ENCODE measurements at places on chromosomes 16 and 17.

DNA sequence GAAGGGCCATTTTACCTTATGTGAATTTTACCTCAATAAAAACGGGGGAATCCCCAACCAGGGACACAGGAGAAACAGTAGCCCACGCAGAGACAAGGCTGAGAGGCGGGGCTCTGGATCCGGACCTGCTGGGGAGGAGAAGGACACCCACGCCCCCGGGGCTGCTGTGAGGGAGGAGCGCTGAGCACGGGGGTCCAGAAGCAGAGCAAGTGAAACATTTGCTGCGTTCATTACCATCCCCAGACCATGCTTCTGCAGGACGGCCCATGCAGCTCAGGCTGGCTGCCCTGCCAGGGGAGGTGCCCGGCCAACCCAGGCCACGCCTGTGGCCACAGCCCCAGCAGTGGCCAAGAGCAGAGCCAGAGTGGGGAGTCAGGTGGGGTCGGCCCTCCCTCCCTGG lies 50.0 kb downstream of the KCNJ18 start:
- H3K27me3 ChIP-seq, result peaks cover 2% of the 10 kb centered on the region
- no peaks in the 10 kb centered on the region for H3K4me1 ChIP-seq
- H3K4me3 ChIP-seq, result no peak overlapping the region
- no peak overlapping the region for H3K27ac ChIP-seq
- no peak for DNase-seq

- H3K27me3 ChIP-seq, result no peaks in the 10 kb centered on the region
- H3K36me3 ChIP-seq, result no peaks in the 10 kb centered on the region
- no peak overlapping the region for H3K27ac ChIP-seq
- H3K4me3 ChIP-seq, result no peak overlapping the region
Measured at GRCh38 chr17:53792451-53792850, 30.3 kb upstream of the KIF2B start.

GRCh38 chr17:57987581-57988300 lies at the start of gene VEZF1:
Gene VEZF1, minus strand, starts transcription at chr17:57988254. Its CDS starts 143 bp downstream, at chr17:57988111.
- H3K27me3 ChIP-seq, result no peaks in the 10 kb centered on the region
- H3K4me3 ChIP-seq, result peak within 1 kb of the TSS; percentile 95
- peaks cover 83% of the 10 kb centered on the region for H3K4me1 ChIP-seq
- H3K27ac ChIP-seq, result peak within 1 kb of the TSS; percentile 98
- H3K36me3 ChIP-seq, result peaks cover 3% of the 10 kb centered on the region
- peak; percentile 87 for DNase-seq

DNA sequence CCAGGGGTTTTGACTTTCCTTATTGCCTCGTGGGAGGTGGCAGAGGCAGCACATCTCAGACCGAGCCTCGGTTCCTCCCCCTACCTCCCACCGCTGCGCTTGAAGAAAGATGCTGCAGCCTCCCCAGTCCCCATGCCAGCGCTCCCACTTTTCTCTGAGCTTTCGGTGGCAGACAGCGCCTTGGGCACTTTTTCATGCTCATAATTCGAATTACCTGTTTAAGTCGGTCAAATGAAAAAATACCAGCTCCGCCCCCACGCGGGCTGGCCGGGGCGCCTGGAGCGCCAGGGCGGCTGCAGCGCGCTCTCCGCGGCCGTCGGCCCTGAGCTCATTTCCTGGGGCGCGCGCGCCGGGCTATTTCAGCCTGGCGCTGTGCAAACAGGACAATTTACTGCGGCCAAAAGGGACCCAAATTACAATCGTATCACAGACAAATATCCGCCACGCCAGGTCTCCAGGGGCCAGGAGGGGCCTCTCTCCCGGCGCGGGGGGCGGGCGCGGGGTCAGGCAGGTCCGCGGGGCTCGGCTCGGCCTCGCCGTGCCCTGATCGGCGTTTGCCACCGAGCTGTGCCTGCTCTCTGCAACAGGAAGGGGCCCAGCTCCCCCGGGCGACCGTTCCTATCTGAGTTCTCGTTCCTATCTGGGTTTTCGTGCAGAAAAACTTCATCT lies 45.0 kb downstream of the SOST start:
- no peaks in the 10 kb centered on the region for H3K36me3 ChIP-seq
- peaks cover 47% of the 10 kb centered on the region for H3K4me1 ChIP-seq
- H3K27ac ChIP-seq, result peak overlapping the region; percentile 16
- peak; percentile 59 for DNase-seq
- H3K4me3 ChIP-seq, result peak overlapping the region; percentile 76

- H3K36me3 ChIP-seq, result no peaks in the 10 kb centered on the region
- H3K27me3 ChIP-seq, result no peaks in the 10 kb centered on the region
- H3K27ac ChIP-seq, result no peak overlapping the region
- no peak for DNase-seq
Measured at GRCh38 chr17:63162406-63163157, 196.5 kb downstream of the TANC2 start.

- H3K4me1 ChIP-seq, result peaks cover 11% of the 10 kb centered on the region
- DNase-seq, result peak; percentile 93
Measured at GRCh38 chr16:3152277-3152990, 17.6 kb downstream of the ZNF213 start.

DNA sequence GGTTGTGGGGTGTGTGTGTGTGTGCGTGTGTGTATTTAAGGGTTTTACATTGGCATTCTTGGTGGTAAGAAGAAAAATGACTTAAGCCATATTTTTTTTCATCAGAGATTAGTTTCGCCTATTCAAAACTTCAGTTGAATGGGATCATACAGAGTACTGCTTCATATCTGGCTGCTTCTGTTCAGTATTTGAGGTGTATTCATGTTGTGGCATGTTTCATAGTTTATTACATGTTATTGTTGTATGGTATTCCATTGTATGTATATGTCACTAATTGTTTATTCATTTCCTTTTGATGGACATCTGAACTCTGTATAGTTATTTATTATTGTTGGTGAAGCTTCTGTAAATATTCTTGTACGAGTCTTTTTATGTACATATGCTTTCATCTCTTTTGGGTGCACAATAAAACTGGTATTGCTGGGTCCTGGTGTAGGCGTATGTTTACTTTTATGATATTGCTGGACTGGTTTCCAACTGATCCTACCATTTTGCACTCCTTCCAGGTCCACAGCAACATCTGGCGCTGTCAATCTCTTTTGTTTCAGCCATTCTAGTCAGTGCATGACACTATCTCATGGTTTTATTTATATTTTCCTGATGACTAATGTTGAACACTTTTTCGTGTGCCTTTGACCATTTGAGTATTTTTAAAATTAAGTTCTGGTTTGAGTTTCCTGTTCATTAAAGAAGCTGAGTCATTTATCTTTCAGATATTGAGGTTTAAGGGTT lies 77.4 kb upstream of the MAF start:
- DNase-seq, result no peak
- H3K4me1 ChIP-seq, result no peaks in the 10 kb centered on the region
- H3K27ac ChIP-seq, result no peak overlapping the region

DNA sequence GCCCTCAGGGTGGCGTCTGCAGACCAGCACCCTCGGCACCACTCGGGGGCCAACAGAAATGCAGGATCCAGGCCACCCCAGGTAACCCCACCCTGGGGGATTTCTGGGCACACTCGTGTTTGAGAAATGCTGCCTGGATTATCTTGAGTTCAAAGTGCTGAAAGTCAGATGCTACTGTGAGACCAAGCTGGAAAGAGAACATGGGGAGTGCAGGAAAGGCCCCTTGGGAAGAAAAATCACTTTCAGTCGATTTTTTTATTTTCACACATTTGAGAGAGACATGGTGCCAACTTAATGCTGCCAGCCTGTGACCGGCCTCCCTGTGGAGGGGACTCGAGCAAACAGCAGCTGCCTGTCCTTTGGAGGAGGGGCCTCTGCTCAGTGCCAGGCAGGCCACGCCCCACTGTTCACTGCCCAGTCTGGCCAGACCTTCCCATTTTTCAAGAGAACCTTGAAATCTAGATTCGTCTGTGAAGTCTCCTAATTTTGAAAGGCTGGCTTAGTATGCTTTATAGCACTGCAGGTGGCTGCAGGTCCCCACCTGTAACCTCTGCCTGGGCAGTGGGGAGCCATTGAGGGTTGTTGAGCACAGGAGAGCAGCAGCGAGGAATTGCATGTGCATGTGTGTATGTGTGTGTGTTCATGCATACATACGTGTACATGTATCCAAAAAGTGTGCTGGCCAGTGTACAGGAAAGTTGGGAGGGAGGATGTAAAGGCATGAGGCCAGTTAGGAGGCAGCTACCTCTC lies 70.7 kb upstream of the PLCG2 start:
- H3K27ac ChIP-seq, result no peak overlapping the region
- H3K4me1 ChIP-seq, result peaks cover 28% of the 10 kb centered on the region
- H3K27me3 ChIP-seq, result peaks cover 9% of the 10 kb centered on the region
- no peak overlapping the region for H3K4me3 ChIP-seq

- no peaks in the 10 kb centered on the region for H3K27me3 ChIP-seq
- DNase-seq, result no peak
- peaks cover 9% of the 10 kb centered on the region for H3K36me3 ChIP-seq
- H3K4me3 ChIP-seq, result no peak overlapping the region
- H3K27ac ChIP-seq, result no peak overlapping the region
Measured at GRCh38 chr17:31211352-31212012, 85.6 kb downstream of the OMG start.

GRCh38 chr17:5329784-5330557 lies 47.9 kb downstream of the RABEP1 start:
- H3K4me1 ChIP-seq, result no peaks in the 10 kb centered on the region
- no peak for DNase-seq
- peaks cover 32% of the 10 kb centered on the region for H3K36me3 ChIP-seq
- H3K27ac ChIP-seq, result no peak overlapping the region
- no peaks in the 10 kb centered on the region for H3K27me3 ChIP-seq

GRCh38 chr17:35540589-35541404 lies 3.3 kb upstream of the SLFN12L start:
- no peaks in the 10 kb centered on the region for H3K36me3 ChIP-seq
- H3K27ac ChIP-seq, result no peak overlapping the region
- H3K27me3 ChIP-seq, result peaks cover 42% of the 10 kb centered on the region
- H3K4me3 ChIP-seq, result no peak overlapping the region

- H3K36me3 ChIP-seq, result no peaks in the 10 kb centered on the region
- no peaks in the 10 kb centered on the region for H3K4me1 ChIP-seq
- DNase-seq, result no peak
- no peak overlapping the region for H3K4me3 ChIP-seq
Measured at GRCh38 chr16:22614271-22614947, 103.7 kb downstream of the NPIPB5 start.

GRCh38 chr17:39926588-39927100 lies 757 bp downstream of the ORMDL3 start:
- peak overlapping the region; percentile 89 for H3K27ac ChIP-seq
- peaks cover 10% of the 10 kb centered on the region for H3K36me3 ChIP-seq
- H3K4me3 ChIP-seq, result peak overlapping the region; percentile 94

- H3K27me3 ChIP-seq, result peaks cover 14% of the 10 kb centered on the region
- no peak for DNase-seq
Measured at GRCh38 chr16:6672507-6672906, 660.1 kb upstream of the RBFOX1 start.

DNA sequence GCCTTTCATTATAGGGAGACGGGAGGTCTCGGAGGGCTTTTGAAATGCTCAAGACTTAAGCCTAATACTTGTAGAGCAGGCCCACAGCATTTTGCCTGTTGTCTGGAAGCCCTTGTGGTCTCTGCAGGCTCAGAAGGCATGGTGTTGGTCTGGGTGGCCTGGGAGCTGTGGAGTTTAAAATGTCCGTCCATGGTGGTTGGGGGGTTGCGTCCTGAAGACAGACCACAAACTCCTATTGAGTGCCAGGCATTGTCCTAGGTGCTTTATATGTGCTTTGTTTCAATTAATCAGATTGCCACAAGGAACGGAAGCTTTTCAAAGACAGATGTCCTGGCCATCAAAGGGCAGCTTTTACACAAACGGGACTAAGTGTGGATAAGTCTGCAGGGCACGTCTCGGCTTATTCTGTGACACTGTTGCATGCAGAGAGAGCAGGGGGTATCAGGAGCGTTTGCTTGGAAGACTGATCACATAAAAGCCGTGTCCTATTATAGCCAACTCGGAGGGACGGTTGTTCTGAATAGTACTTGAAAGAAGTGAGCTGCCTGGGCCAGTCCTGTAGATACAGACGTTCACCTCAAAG lies 7.8 kb downstream of the NTN1 start:
- no peak for DNase-seq
- H3K4me3 ChIP-seq, result no peak overlapping the region
- peak overlapping the region; percentile 33 for H3K27ac ChIP-seq

Data from nephron progenitor cell (in vitro differentiated cells).